Activated CD8-positive, alpha-beta memory T cell treated with anti-CD3 and anti-CD28 coated beads for 24 hours (primary cell): ENCODE measurements at places on chromosomes 11 and 22.

DNA sequence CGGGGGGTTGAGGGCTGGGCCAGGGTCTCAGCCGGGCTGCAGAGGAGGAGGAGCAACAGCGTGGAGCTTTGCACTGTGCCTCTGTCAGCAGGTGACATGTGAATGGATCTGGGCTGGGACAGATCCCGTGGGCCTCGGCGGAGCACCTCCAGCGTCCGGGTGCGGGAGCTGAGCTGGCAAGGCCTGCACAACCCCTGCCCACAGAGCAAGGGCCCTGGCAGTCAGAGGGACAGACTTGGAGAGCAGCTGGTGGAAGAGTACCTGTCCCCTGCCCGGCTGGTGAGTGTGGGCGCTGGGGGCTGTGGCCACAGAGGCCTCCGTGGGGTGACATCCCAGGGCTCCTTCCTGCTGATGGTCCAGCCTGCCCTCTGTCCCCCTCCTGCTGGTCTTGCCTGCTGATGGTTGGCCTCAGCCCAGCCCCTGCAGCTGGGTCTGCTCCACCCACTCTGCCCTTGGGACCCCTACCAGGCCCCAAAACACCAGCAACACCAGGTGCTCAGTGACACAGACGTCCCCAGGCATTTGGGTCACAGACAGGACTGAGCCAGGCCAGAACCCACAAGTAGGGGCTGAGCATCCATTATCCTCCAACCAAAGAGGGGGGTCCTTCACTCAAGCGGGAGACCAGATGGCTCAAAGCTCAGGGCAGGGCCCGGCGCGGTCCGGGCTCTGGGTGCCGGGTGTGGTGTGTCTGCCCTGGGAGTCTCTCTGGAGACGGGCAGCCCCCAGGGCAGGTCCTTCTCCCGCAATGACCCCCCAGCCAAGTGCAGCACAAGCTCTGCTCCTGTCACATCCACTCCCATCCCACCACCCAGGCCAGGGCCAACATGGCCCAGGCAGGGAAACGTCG lies 3.5 kb downstream of the LRRC56 start:
- DNase-seq: no peak

- no peak for DNase-seq
These were observed 13.7 kb downstream of the NARS2 start for GRCh38 chr11:78560826-78561484.

GRCh38 chr11:9573775-9574621 lies 528 bp downstream of the WEE1 start:
- no peak for DNase-seq

- DNase-seq: no peak
These were observed 369 bp downstream of the DGCR8 start for GRCh38 chr22:20080445-20080775.

DNA sequence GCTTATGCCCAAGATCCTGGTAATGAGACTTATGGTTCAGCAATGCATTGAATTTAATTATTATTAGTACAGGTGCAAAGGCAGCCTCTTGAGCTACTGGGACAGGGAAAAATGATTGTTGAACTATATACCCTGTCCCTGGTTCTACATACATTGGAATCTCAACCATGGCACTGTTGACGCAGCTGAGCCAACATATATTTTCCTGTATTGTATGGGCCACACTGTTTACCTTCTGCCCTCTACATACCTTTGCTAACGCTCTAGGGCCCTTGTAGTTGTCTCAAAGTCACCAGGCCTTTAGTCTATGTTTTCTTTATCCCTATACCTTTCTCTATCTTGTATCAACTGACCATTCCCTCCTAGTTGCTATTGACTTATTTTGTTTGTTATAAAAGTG lies 22.6 kb downstream of the KREMEN1 start:
- no peak for DNase-seq
